Cerebellum (tissue), 4 donors: ENCODE measurements at places on chromosomes 4 and X. TPM values are rescaled to one million over a fixed set of nuclear protein-coding genes. Genes with fewer than 3 reads are reported as not detected.

The SLC35A2 gene
- total RNA-seq: 6.3 TPM

- no peak for DNase-seq
These were observed 1216.1 kb downstream of the FSTL5 start for GRCh38 chr4:160947653-160948052.

The SLIT2 gene
- total RNA-seq: 46.4 TPM

- no peak for DNase-seq
These were observed 10.1 kb upstream of the SAP30 start for GRCh38 chr4:173360587-173361221.

The NFKB1 gene
- 11.1 TPM for total RNA-seq

- no peak for DNase-seq
These were observed 243.4 kb downstream of the AR start for GRCh38 chrX:67787196-67787595.

DNA sequence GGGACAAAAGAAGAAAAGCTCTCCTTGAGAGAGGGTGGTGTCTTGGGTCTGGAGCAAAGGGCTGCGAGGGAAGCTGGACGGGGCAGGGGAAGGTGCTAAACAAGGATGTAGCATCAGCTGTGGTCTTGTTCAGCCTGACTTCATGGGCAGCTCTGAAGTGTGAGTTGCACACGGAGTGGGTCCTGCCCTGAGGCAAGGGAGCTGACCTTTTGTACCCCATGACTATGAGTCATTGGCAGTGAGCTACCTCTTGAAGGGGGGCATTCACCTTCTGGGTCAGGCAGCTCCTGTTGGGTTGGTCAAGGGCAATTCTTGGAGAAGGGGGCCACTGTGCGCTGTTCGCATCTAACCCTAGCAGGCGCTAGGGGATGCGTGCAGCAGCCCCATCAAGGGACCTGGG is 151.8 kb downstream of the SMIM20 start:
- DNase-seq: no peak

The GPRASP2 gene
- 47.5 TPM for total RNA-seq

DNA sequence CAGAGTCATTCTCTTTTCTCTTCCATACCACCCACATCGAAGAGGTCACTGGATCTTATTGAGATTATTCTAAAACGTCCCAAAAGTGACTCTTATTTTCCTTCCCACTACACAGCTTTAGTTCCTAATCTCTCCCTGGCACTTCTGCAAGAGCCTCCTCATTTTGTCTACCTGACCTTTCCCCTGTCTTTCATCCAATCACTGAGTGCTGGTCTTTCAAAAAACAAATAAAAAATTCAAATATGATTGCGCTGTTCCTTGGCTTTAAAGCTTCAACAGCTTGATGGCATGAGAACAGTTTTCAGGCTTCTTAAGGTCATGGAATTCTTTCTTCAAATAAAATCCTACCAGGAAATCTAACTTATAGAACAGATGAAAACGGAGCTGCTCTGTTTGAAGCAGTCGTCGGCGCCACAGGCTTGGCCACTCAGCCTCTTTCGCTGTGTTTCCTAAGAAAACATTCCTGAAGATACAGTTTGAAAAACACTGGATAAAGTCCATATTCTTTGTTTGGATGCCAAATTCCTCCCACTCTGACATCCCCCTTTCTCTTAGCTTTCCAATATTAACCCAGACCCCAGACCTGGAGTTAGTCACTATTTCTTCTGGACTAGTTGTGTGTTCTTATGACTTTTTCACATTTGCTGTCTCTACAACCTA is 12.5 kb downstream of the SYTL5 start:
- DNase-seq: no peak

GRCh38 chrX:103343105-103343504 is 13.1 kb downstream of the TCEAL7 start:
- peak; percentile 26 for DNase-seq

- no peak for DNase-seq
These were observed 37.8 kb downstream of the NPNT start for GRCh38 chr4:105933083-105933482.

The RXFP1 gene
- total RNA-seq: 0.45 TPM

The ATP2B3 gene
- total RNA-seq: 5.6 TPM

The NEXMIF gene
- total RNA-seq: 32.1 TPM

DNA sequence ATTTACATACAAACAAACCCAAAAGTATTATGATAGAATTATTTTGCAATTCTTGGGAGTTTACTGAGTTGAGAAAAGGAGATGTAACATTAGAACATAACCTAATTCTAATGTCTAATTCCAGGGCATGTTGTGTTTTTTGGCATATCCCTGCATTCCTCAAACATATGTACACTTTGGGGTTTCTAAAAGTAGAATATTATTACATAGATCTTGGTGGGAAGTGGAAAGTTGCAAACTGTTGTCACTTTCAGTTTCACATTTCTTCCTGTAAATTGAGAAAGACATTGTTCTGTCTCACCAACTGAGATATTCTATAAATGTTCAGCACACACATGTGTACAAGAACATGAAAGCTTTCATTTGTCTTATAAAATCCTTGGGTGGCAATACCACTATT is 24.4 kb upstream of the GBA3 start:
- no peak for DNase-seq

GRCh38 chr4:157706155-157706554 is 466.7 kb downstream of the GASK1B start:
- no peak for DNase-seq

DNA sequence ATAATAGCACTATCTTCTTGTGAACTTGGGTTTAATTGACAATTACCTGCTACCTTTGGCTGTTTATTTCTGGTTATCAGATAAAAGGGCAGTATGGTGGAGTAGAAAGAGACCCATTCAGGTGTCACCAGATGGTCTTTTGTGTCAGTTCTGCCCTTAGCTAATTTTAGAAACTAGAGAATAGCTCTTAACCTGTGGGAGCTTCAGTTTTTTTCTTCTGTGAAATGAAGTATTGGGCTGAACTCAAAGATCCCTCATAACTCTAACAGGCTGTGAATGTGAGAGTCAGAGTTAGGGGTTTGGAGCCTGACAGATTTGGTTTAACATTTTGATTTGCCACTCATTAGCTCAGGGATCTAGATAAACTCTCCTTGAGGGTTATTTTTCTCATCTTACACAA is 335.2 kb downstream of the PPP1R2C start:
- DNase-seq: no peak

DNA sequence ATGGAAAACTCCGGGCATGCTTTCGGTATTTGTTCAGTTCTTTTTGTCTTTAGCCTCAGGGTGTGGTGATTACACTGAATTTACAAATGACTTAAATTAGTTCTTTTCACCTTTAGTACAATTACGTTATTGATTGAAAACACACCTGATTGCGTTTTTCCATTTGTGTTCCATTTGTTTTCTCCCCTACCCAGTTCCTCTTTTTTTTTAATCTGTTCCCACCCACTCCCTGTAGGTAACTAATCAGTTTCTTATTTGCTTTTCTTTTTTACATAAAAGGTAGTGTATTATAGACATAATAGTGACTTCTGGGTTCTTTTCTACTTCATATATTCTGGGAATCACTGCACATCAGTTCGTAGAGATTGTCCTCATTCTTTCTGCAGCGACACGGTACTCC is 53.4 kb downstream of the TNIP2 start:
- DNase-seq: no peak

The VEGFD gene
- total RNA-seq: 0.27 TPM

- DNase-seq: no peak
These were observed 26.0 kb upstream of the BMP2K start for GRCh38 chr4:78749972-78750727.

DNA sequence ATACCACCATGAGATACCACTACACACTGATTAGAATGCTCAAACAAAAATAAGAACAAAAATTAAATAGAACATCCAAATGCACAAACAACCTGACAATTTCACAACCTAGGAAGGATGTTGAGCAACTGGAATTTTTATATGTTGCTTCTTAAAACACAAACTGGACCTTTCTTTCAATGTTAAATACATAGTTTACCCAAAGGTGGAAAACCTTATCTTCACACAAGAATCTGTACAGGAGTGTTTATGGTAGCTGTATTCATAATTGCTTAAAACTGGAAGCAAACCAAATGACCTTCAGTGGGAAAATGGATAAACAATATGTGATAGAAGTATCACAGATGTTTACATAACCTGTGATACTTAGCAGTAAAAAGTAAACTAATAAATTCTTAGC is 573.8 kb downstream of the MAGEB5 start:
- no peak for DNase-seq

DNA sequence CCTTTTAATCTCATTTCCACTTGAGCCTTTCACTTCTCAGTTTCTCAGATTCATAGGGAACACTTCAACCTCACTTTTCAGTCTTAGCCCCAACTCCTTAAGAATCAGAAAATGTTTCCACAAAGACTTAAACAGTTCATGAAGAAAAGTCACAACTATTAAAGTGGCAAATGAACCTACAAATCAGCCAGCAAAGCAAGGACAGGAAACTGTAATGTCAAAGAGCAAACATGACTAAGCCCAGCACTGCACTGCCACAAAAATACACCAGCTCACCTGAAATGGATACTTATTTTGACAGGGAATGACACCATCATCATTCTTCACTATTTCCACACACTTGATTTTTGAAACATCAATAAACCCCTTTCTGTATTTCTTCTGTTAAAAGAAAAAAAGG is 41.8 kb upstream of the TXK start:
- DNase-seq: no peak

The N4BP2 gene
- total RNA-seq: 55.8 TPM

The TEX13B gene
- total RNA-seq: not detected

GRCh38 chrX:9320940-9321339 is 143.9 kb upstream of the TBL1X start:
- no peak for DNase-seq

GRCh38 chr4:47915378-47915777 is 995 bp upstream of the NFXL1 start:
- DNase-seq: no peak

The FAM9C gene
- total RNA-seq: not detected

GRCh38 chr4:31183256-31183655 is 463.1 kb downstream of the PCDH7 start:
- no peak for DNase-seq

DNA sequence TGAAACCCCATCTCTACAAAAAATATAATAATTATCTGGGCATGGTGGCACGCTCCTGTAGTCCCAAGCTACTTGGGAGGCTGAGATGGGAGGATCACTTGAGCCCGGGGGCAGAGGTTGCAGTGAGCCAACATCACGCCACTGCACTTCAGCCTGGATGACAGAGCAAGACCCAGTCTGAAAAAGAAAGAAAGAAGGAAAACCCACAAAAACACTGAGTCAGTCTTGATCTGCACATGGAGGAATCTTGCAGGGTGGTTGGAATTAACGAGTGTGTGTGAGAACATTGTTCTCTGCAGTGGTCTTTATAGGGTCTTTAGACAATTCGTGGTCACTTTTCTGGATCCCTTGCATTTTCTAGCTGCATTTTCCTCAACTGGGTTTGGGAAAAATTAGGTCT is 23.2 kb downstream of the ADD1 start:
- no peak for DNase-seq

- DNase-seq: no peak
These were observed 48.1 kb downstream of the NPY1R start for GRCh38 chr4:163284304-163284703.

DNA sequence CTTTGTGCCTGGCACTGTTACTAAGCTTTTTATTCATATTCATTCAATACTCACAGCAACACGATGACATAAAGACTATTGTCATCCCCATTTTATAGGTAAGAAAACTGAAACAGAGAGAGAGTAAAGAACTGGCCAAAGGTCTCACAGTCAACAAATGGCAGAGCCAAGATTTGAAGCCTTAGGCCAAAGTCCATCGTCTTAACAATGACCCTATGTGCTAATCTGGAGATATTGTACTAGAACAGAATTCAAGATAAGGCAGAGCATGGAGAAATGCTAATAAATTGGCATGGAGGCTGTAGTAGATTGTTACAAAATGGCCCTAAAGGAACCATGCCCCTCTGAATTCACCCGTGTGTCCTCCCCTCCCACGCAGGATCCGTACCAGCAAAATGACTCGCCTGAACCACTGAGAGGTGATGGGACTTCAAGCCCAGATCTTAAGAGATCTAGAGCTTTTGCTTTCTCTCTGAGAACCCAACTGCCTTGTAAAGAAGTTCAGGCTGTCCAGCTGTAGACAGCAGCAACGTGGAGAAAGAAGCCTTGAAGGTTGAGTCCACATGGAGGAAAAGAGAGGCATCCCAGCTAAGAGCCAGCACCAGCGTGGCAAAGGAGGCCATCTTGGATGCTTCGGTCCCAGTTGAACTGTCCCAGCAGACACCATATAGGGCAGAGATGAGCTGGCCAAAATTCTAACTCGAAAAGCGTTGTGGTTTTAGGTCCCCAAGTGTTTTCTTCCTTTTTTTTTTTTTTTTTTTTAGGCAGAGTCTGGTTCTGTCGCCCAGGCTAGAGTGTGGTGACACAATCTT is 52.8 kb upstream of the RBM47 start:
- DNase-seq: no peak

- no peak for DNase-seq
These were observed 150.5 kb downstream of the VCX3A start for GRCh38 chrX:6384371-6384770.

The EXOC1L gene
- total RNA-seq: not detected

DNA sequence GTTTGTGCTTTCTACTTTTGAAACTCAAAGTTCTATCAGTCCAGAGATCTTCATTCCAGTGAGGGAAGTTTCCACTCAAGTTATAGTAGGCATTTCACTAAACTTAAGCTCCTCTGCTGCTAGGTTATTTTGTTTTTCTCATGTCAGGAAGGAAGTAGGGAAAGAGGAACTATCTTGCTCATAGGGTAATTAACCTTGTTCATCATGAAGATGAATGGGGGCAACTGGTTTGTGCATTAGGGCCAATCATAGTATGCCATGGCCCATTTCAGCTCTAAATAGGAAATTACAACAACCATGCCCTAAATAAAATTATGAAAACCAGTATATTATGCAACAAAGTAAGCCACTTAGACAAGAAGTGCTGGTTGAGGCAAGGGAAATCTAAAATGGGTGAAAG is 804.7 kb upstream of the NDST4 start:
- no peak for DNase-seq

- DNase-seq: no peak
These were observed 19.7 kb upstream of the PRPS2 start for GRCh38 chrX:12771445-12772069.

- no peak for DNase-seq
These were observed 11.3 kb downstream of the TXK start for GRCh38 chr4:48122756-48123155.

GRCh38 chrX:69100478-69100877 is 64.8 kb downstream of the PJA1 start:
- no peak for DNase-seq

- DNase-seq: no peak
These were observed 51.6 kb downstream of the SPANXA2 start for GRCh38 chrX:141641138-141641537.

DNA sequence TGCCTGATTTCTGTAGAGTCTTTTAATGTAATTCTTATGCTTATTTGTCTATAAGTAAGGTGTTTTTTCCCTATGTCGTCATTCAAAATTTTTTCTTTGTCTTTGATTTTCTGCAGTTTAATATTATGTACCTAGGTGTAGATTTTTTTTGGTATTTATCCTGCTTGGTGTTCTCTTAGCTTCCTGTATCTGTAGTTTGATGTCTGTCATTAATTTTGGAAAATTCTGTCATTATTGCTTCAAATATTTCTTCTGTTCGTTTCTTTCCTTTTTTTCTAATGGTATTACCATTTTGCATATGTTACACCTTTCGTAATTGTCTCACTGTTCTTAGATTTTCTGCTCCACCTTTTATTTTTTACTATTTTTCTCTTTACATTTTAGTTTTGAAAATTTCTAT is 672.5 kb upstream of the KLHL4 start:
- no peak for DNase-seq

- DNase-seq: no peak
These were observed 7.7 kb downstream of the ENOX2 start for GRCh38 chrX:130895299-130895698.

- no peak for DNase-seq
These were observed 713.8 kb downstream of the RAB28 start for GRCh38 chr4:12770351-12770750.

- no peak for DNase-seq
These were observed 51.2 kb downstream of the ENPEP start for GRCh38 chr4:110527156-110527555.
